ENCODE measurements at places on chromosomes 2 and 18.
A peak's percentile ranks its signal among the peaks of the same experiment; 100 is the strongest.

GRCh38 chr18:363301-364085 is 95.6 kb upstream of the THOC1 start:
- DNase-seq, result no peak

DNA sequence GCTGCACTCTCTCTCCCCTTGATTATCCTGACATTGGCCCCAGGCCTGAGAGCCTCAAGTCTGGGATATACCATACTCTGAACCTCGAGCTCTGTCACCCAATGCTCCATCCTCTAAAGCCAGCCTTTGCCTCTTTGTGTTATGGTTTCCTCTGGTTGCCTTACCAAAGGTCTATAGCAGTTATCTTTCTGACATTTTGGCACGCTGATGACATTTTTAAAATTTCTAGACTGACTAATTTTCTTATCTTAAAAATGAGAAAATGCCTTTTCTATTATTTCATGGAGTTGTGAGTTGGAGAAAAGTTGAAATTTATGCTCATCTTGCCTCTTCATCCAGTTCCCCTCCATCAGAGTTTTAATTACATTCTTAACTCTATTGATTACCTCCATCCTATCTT is 62.7 kb downstream of the PKP4 start:
- DNase-seq, result no peak

GRCh38 chr2:237433920-237434676 is 20.1 kb upstream of the COL6A3 start:
- peak; percentile 61 for DNase-seq

DNA sequence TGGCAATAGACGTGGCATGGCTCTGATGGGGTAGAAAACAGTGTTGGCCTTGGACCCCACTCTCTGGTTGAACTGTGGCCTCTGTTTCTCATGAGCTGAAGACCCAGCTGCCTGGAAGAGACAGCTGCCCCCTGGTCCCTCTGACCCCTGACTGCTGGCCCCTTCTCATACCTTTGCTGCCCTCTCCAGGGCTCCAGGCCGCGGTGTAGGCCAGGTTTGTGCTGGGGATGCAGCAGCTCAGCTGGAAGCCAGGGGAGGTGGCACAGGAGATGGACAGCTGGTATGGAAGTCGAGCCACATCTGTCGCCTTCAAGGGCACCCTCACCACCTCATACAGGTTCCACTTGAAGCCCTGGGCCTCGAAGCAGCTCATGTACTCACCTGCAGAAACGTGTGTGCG is 31.7 kb upstream of the SELENOI start:
- no peak for DNase-seq

GRCh38 chr2:211281430-211282073 is 725.2 kb downstream of the CPS1 start:
- no peak for DNase-seq

All from activated T-cell treated with anti-CD3 and anti-CD28 coated beads, Interleukin-2, amount 50 U/mL, for 48 hours (primary cell).